A549 treated with Mapracorat at 1 μM for 4 hours (cell line): ENCODE measurements at places on chromosomes 4 and X. TPM values are rescaled to one million over a fixed set of nuclear protein-coding genes. Genes with fewer than 3 reads are reported as not detected.

Gene P2RY4
- total RNA-seq, result not detected in 5 replicates

Gene PNMA3
- total RNA-seq, result 0.09 to 0.26 TPM (median 0.20 TPM) in 5 replicates

Gene TMSB15C
- total RNA-seq, result 0.07 to 0.33 TPM (median 0.23 TPM) in 4 of 5 replicates, not detected in the other

Gene PLP1
- total RNA-seq, result not detected in 5 replicates

Gene IL15
- total RNA-seq, result 12.9 to 17.5 TPM (median 14.4 TPM) in 5 replicates

Gene RNF113A
- total RNA-seq, result 27.9 to 31.5 TPM (median 30.4 TPM) in 5 replicates

Gene BST1
- total RNA-seq, result 14.4 to 20.0 TPM (median 16.6 TPM) in 5 replicates

Gene MORF4L2
- total RNA-seq, result 405 to 1,091 TPM (median 476 TPM) in 5 replicates

Gene CCNB3
- total RNA-seq, result 0.43 to 1.3 TPM (median 0.53 TPM) in 5 replicates
